Ureter (tissue), 1 donor: ENCODE measurements at places on chromosomes 2 and 18. TPM values are rescaled to one million over a fixed set of nuclear protein-coding genes. Genes with fewer than 3 reads are reported as not detected.

- DNase-seq: no peak
These were observed 12.3 kb upstream of the SMAD7 start for GRCh38 chr18:48962994-48963561.

DNA sequence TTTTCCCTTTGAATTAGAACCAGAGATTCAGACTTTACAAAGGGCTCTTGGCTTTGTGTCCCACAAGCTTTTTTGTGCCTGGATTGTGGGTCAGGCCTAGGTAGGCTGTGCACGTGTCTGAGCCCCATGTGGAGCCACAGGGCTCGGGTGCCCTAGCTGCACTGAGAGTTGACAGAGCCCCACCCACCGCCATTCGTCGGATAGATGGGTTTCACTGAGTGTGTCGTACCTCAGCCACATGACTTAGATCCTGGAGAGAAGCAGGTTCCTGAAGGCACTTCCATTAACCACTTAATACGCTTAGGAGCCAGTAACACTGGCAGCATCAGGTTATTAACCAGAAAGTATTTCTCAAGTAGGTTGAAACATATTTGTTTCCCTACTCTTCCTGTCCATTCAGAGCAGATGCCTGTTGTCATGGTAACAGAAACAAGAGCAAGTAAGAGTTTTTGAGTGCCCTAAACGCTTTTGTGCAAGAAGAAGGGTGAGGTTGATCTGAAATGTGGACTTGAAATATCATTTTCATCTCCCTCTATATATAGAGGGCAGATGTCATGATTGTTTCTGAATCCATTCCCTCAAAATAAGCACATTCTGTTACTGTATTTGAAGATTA is 30.0 kb downstream of the ADCYAP1 start:
- DNase-seq: no peak

DNA sequence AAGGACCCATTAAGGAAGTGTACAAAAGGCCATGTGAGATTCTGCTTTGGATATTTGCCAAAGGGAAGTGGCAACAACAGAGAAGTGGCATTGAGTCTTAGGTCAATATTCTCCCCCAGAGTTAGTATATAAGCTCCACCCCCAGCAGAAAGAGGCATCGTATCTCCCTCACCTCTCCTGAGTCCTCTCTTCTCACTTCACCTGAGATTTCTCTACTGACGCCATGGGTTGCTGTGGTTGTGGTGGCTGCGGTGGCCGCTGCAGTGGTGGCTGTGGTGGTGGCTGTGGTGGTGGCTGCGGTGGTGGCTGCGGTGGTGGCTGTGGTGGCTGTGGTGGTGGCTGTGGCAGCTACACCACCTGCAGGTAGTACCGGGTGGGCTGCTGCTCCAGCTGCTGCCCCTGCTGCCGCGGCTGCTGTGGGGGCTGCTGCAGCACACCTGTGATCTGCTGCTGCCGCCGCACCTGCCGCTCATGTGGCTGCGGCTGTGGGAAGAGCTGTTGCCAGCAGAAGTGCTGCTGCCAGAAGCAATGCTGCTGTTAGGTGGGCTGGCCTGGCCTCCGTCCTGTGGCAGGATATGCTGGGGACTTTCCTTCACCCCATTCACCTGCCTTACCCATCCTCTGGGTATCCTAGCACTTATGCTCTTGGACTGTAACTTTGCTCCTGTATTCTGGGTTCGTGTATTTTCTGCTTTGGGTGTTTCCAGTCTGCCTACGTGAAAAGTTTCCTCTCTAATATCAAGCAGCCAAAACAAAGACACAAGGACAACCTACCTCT is 5.9 kb downstream of the SCYGR3 start:
- DNase-seq: no peak

LBH gene
- total RNA-seq: 32.3 TPM

ADD2 gene
- 2.1 TPM for total RNA-seq
